ENCODE measurements at places on chromosomes 5 and 9. TPM values are rescaled to one million over a fixed set of nuclear protein-coding genes. Genes with fewer than 3 reads are reported as not detected.
A peak's percentile ranks its signal among the peaks of the same experiment; 100 is the strongest.

GRCh38 chr5:132466433-132467286, 23.9 kb downstream of the IRF1 start:
- no peaks in the 10 kb centered on the region for H3K36me3 ChIP-seq
- no peak overlapping the region for H3K4me3 ChIP-seq
- H3K27me3 ChIP-seq = no peaks in the 10 kb centered on the region
- peak overlapping the region; percentile 55 for H3K27ac ChIP-seq
- peaks cover 90% of the 10 kb centered on the region for H3K4me1 ChIP-seq
- no peak for DNase-seq

- no peak overlapping the region for H3K4me3 ChIP-seq
- H3K4me1 ChIP-seq = no peaks in the 10 kb centered on the region
- no peak for DNase-seq
- H3K27ac ChIP-seq = no peak overlapping the region
- no peaks in the 10 kb centered on the region for H3K36me3 ChIP-seq
Measured at GRCh38 chr5:54909911-54910870, 75.2 kb downstream of the ESM1 start.

DNA sequence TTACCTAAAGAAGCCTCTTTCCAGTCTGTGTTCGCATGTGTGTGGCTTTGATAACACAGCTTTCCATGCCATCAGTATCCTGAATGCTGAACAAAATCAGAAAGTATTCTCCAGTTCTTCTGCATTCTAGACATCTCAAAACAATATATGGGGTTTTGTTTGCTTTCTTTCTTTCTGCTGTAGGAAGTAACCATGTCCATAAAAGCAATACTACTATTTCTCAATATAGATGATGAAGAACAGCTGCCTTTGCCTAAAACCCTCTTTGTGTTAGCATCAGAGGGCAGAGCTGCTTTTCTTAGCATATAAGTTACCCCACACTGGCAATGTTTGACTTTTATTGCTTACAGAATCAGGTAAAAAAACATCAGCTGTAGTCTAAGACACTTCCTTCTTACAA, 963.6 kb downstream of the CDH12 start:
- no peaks in the 10 kb centered on the region for H3K4me1 ChIP-seq
- H3K4me3 ChIP-seq = no peak overlapping the region
- no peak overlapping the region for H3K27ac ChIP-seq
- H3K36me3 ChIP-seq = no peaks in the 10 kb centered on the region
- DNase-seq = no peak

DNA sequence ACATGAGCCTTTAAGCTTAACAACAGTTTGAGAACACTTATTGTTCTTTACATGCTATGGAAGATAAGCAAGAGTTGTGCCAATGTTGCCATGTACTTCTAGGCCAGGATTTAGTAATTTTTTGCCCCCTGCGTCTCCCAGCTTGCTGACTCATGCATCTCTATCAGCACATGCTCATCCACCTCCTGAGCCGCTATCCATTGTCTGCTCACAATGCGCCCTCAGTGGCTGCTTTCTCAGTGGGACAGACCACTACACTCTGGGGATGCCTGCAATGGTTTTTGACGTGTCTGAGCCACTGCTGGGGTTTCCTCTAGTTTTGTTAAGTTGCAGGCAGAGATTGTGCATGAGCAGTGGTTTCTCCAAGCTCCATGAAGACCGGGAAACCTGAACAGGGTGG, 50.9 kb upstream of the PHF2 start:
- no peaks in the 10 kb centered on the region for H3K4me1 ChIP-seq
- peaks cover 9% of the 10 kb centered on the region for H3K36me3 ChIP-seq
- no peak overlapping the region for H3K27ac ChIP-seq
- no peak overlapping the region for H3K4me3 ChIP-seq

GRCh38 chr5:26282190-26282589, 756.2 kb downstream of the CDH9 start:
- no peaks in the 10 kb centered on the region for H3K36me3 ChIP-seq
- DNase-seq = no peak
- H3K27me3 ChIP-seq = no peaks in the 10 kb centered on the region
- H3K4me1 ChIP-seq = no peaks in the 10 kb centered on the region
- H3K4me3 ChIP-seq = no peak overlapping the region
- H3K27ac ChIP-seq = no peak overlapping the region

- H3K4me1 ChIP-seq = no peaks in the 10 kb centered on the region
- H3K4me3 ChIP-seq = no peak overlapping the region
- H3K27ac ChIP-seq = no peak overlapping the region
- no peaks in the 10 kb centered on the region for H3K27me3 ChIP-seq
Measured at GRCh38 chr5:121758615-121759014, 93.1 kb upstream of the FTMT start.

GRCh38 chr5:170429014-170429413, 39.8 kb upstream of the KCNMB1 start:
- H3K4me3 ChIP-seq = no peak overlapping the region
- H3K27me3 ChIP-seq = no peaks in the 10 kb centered on the region
- H3K36me3 ChIP-seq = no peaks in the 10 kb centered on the region

- no peak overlapping the region for H3K4me3 ChIP-seq
- peak overlapping the region; percentile 65 for H3K27ac ChIP-seq
- DNase-seq = no peak
- no peaks in the 10 kb centered on the region for H3K36me3 ChIP-seq
- peaks cover 46% of the 10 kb centered on the region for H3K4me1 ChIP-seq
Measured at GRCh38 chr5:53006911-53007890, 18.0 kb downstream of the ITGA2 start.

DNA sequence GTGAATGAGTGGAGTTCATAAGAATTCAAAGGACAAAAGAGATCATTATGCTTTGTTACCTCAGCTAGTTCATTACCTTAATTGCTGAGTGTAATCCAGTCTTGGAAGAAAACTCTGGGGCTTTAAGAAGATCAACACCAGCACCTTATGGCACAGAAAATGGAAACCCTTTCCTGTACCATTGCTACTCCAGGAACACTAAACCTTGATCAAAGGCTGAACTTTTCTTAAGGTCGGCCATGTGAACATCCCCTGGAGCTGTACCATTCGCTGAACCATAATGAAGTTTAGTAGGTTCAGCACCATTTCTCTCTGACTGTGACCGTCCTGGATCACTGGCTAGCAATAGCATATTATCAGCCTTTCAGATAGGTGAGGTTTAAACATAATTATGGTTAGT, 97.4 kb downstream of the PBX3 start:
- H3K36me3 ChIP-seq = no peaks in the 10 kb centered on the region
- H3K27ac ChIP-seq = no peak overlapping the region
- H3K4me3 ChIP-seq = no peak overlapping the region
- no peaks in the 10 kb centered on the region for H3K4me1 ChIP-seq

DNA sequence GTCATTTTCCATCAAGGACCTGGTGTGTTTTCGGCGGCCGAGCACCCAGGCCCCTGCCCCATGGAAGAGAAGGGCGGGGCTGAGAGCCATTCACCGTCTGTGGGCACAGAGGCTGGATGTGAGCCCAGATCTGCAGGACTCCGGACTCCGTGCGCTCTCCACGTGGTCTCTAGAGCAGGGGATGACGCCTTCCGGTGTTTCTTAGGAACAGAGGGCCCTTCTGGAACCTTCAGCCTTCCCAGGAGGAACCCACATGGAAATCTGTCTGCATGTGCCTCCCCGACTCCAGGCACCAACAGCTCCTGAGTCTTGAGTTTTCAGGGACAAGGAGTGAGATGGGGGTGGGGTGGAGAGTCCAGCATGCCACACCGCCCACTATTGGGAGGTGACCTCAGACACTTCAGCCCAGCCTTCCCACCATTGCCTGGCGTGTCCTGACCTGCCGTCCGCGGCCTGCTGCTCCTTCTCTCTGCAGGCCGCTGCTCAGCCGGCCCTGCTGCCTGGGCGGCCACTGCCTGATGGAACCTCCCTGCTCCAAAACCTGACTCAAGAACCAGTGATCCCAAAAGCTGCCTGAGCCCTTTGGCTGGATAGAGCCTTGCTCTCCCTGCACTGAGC, 2.4 kb upstream of the RXRA start:
- no peaks in the 10 kb centered on the region for H3K36me3 ChIP-seq
- H3K27me3 ChIP-seq = no peaks in the 10 kb centered on the region
- peaks cover 58% of the 10 kb centered on the region for H3K4me1 ChIP-seq

DNA sequence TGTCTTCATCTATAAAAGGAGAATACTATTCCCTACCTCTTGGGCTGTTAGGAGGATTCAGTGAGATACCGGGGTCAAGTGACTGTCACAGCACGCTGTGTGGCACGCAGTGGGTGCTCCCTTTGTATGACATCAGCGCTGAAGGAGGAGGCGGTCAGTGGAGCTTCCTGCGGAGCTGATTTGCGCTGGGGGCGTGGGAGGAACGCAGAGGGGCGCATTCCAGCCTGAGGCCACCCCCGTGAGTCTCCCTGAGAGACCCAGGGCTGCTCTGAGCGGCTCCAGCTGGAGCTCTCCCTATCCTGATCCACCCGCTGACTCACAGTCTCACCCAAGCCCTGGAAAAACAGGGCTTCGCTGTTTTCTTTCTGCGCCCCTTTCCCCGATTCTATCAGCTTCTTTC, 24.3 kb upstream of the NEURL1B start:
- no peaks in the 10 kb centered on the region for H3K36me3 ChIP-seq
- peaks cover 9% of the 10 kb centered on the region for H3K4me1 ChIP-seq
- H3K27ac ChIP-seq = peak overlapping the region; percentile 64
- no peaks in the 10 kb centered on the region for H3K27me3 ChIP-seq

- H3K27me3 ChIP-seq = no peaks in the 10 kb centered on the region
- H3K4me3 ChIP-seq = peak overlapping the region; percentile 81
- peaks cover 63% of the 10 kb centered on the region for H3K4me1 ChIP-seq
- no peak for DNase-seq
Measured at GRCh38 chr9:14313378-14313940, 482 bp downstream of the NFIB start.

DNA sequence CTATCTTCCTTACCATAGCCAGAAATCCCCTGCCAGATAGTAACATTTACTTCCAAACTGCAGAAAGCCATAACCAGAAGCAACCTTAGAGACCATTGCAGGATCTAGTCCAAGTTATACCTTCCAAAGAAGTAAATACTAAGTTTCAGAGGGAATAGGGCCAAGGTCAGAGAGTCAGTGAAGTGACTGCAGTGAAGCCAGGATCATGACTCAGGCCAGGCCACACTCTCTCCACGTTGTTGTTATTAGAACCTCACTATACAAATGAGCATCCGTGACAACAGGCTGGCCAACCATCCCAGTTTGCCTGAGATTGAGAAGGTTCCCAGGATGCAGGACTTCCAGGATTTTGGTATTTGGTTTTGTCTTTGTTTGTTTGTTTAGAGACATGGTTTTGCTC, 11.3 kb downstream of the ERAP1 start:
- no peak overlapping the region for H3K27ac ChIP-seq
- H3K27me3 ChIP-seq = no peaks in the 10 kb centered on the region
- H3K4me1 ChIP-seq = no peaks in the 10 kb centered on the region
- H3K36me3 ChIP-seq = peaks cover 97% of the 10 kb centered on the region
- no peak overlapping the region for H3K4me3 ChIP-seq
- DNase-seq = no peak

- no peak for DNase-seq
- H3K4me3 ChIP-seq = no peak overlapping the region
- H3K27me3 ChIP-seq = peaks cover under 1% of the 10 kb centered on the region
- no peaks in the 10 kb centered on the region for H3K36me3 ChIP-seq
Measured at GRCh38 chr9:100715100-100715380, 137.2 kb downstream of the CAVIN4 start.

- no peaks in the 10 kb centered on the region for H3K4me1 ChIP-seq
- H3K36me3 ChIP-seq = no peaks in the 10 kb centered on the region
- no peak overlapping the region for H3K27ac ChIP-seq
- DNase-seq = no peak
- H3K27me3 ChIP-seq = no peaks in the 10 kb centered on the region
Measured at GRCh38 chr9:101585740-101586139, 9.0 kb downstream of the PPP3R2 start.

DNA sequence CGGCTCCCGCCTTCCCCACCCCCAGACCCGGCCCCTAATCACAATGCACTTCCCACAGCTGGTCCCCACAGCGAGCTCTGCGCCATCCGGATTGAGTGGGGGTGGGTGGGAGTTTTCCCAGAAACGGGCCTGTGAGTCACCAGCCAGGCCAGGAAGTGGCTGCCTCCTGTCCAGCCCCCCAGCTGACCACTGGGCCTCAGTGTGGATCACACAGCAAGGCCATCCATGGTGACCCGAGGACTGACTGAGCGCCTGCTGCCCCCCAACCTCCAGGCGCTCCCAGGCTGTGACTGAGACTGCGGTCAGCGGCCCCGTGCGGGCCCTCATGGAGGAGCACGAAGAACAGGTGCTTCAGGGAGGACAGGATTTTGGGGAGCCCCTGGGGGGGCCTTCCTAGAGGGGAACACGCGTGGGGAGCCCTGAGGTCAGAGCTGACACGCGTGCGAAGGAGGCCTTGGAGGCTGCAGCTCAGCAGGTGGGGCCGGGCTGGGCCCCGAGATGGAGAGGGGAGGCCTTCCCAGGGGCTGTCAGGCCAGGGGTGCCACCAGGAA, 48.3 kb upstream of the EGFL7 start:
- H3K27ac ChIP-seq = peak overlapping the region; percentile 78
- H3K4me3 ChIP-seq = no peak overlapping the region
- H3K36me3 ChIP-seq = no peaks in the 10 kb centered on the region
- no peak for DNase-seq

- H3K4me3 ChIP-seq = no peak overlapping the region
- H3K36me3 ChIP-seq = no peaks in the 10 kb centered on the region
- DNase-seq = no peak
- no peak overlapping the region for H3K27ac ChIP-seq
Measured at GRCh38 chr5:125503946-125504345, 757.5 kb upstream of the ZNF608 start.

- no peaks in the 10 kb centered on the region for H3K36me3 ChIP-seq
- no peaks in the 10 kb centered on the region for H3K4me1 ChIP-seq
- no peak for DNase-seq
- no peaks in the 10 kb centered on the region for H3K27me3 ChIP-seq
- no peak overlapping the region for H3K27ac ChIP-seq
- H3K4me3 ChIP-seq = no peak overlapping the region
Measured at GRCh38 chr5:143659599-143660238, 152.2 kb upstream of the HMHB1 start.

The TRPM3 gene
- total RNA-seq = under 0.01 TPM

The FGF1 gene
- total RNA-seq = not detected

The AKNA gene
- total RNA-seq = 7.0 TPM

The AHRR gene
- 1.0 TPM for total RNA-seq

The AQP3 gene
- 2,988 TPM for total RNA-seq

The RNF180 gene
- 4.0 TPM for total RNA-seq

The CCDC107 gene
- 11.0 TPM for total RNA-seq

The CENPK gene
- total RNA-seq = 5.7 TPM

The NKD2 gene
- total RNA-seq = 1.6 TPM

The ANKRD18B gene
- 3.8 TPM for total RNA-seq

The AQP7 gene
- 0.57 TPM for total RNA-seq

Data from esophagus squamous epithelium (tissue), 5 donors.